GM12864 (cell line): ENCODE measurements at places on chromosomes 4 and X.

DNA sequence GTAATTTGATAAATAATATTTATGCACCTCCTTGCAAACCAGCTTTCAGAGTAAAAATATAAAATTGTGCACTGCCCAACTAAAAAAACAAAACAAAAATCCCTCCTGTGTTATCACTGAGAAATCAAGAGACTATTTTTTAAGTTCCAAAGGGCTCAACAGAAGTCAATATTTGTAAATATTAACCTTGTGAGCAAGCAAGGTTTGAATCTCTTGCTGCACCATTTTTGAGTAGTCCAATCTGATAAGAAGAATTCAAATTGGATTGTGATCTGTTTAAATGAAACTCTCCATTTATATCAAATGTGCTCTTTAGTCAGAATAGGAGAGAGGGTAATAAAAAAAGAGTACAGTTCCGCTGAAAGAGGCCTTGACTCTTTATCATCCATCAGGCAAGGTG, 520.2 kb downstream of the RAB28 start:
- no peak for DNase-seq

GRCh38 chrX:20433388-20433775, 166.7 kb upstream of the RPS6KA3 start:
- no peak for DNase-seq

GRCh38 chr4:155692361-155692760, 25.7 kb downstream of the GUCY1A1 start:
- DNase-seq = no peak

GRCh38 chr4:38150766-38151165, 190.6 kb downstream of the PTTG2 start:
- no peak for DNase-seq

DNA sequence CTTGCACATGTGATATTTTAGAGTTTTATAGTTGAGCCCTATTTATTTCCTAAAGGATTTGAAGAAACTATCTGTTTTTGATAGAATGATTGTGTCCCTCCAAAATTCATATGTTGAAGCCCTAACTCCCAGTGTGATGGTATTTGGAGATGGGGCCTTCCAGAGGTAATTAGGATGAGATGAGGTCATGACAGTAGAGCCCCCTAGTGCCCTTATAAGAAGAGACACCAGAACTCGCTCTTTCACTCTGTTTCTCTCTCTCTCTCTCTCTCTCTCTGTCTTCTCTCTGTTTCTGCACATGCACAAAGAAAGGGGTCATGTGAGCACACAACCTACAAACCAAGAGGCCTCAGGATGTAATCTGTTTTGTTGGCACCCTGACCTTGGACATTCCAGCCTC, 921.9 kb upstream of the DIAPH2 start:
- no peak for DNase-seq
